ENCODE measurements at places on chromosomes 1 and 21. TPM values are rescaled to one million over a fixed set of nuclear protein-coding genes. Genes with fewer than 3 reads are reported as not detected.

DNA sequence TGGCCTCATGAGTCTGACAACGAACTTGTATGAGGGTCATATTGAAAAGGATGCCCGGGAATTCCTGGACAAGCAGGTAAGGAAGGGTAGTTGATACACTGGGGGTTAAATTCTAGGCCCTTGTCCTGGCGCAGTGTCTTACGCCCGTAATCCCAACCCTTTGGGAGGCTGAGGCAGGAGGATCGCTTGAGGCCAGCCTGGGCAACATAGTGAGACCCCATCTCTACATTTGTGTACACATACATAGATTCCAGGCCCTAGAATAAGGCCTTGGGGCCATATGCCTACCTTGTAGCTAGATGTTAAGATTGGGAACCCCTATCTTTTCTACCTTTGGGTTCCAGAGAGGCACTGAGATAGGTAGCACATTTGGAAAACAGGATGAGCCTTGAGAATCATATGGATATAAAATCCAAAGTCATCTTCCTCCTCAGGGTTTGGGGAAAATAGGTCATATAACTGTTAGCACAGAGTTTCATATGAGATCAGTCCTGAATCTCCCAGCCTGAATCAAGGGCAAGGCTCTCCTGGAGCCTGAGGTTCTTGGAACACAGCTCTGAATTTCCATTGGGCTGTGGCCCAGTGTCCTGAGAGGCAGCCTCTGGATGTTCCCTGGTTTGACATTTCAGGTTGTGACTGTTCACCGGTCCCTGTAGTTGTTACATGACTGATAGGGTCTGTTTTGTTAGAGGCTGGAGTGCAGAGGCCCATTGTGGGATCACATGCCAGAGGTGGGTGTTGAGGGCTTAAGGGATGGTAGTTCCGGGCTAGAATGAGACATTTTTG lies 104.4 kb downstream of the PIK3R3 start:
- H3K36me3 ChIP-seq: peaks cover 71% of the 10 kb centered on the region
- no peaks in the 10 kb centered on the region for H3K4me1 ChIP-seq
- H3K4me3 ChIP-seq: no peak overlapping the region
- no peaks in the 10 kb centered on the region for H3K27me3 ChIP-seq

DNA sequence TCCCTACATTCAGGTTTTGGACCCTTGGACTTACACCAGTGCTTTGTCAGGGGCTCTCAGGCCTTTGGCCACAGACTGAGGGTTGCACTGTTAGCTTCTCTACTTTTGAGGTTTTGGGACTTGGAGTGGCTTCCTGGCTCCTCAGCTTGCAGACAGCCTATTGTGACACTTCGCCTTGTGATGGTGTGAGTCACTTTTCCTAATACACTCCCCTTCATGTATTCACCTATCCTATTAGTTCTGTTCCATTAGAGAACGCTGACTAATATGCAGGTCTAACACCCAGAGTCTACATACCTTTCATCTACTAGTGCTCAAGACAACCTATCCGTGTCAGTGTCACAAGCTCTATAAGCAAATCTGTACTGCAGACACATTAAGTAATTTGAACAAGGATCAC lies 605.3 kb downstream of the KCNT2 start:
- no peaks in the 10 kb centered on the region for H3K36me3 ChIP-seq
- H3K27ac ChIP-seq: no peak overlapping the region
- no peaks in the 10 kb centered on the region for H3K27me3 ChIP-seq
- H3K4me1 ChIP-seq: no peaks in the 10 kb centered on the region
- H3K4me3 ChIP-seq: no peak overlapping the region
- no peak for DNase-seq

GRCh38 chr1:206575165-206575893 lies 36.9 kb downstream of the EIF2D start:
- peaks cover 6% of the 10 kb centered on the region for H3K4me1 ChIP-seq
- H3K36me3 ChIP-seq: no peaks in the 10 kb centered on the region
- no peaks in the 10 kb centered on the region for H3K27me3 ChIP-seq
- peak; percentile 31 for DNase-seq

- no peak overlapping the region for H3K4me3 ChIP-seq
- H3K27me3 ChIP-seq: no peaks in the 10 kb centered on the region
- H3K36me3 ChIP-seq: no peaks in the 10 kb centered on the region
- DNase-seq: no peak
- no peaks in the 10 kb centered on the region for H3K4me1 ChIP-seq
- no peak overlapping the region for H3K27ac ChIP-seq
Observed at GRCh38 chr1:2914702-2915101, 106.6 kb upstream of the ACTRT2 start.

RXFP4 gene
- total RNA-seq: not detected

- DNase-seq: no peak
- no peak overlapping the region for H3K4me3 ChIP-seq
- H3K36me3 ChIP-seq: no peaks in the 10 kb centered on the region
- no peaks in the 10 kb centered on the region for H3K27me3 ChIP-seq
- H3K27ac ChIP-seq: no peak overlapping the region
Observed at GRCh38 chr1:163770265-163770664, 448.5 kb downstream of the NUF2 start.

- H3K4me3 ChIP-seq: no peak overlapping the region
- peaks cover 31% of the 10 kb centered on the region for H3K4me1 ChIP-seq
- H3K36me3 ChIP-seq: peaks cover 10% of the 10 kb centered on the region
- no peaks in the 10 kb centered on the region for H3K27me3 ChIP-seq
Observed at GRCh38 chr1:10057796-10058195, 25.0 kb downstream of the UBE4B start.

- H3K4me3 ChIP-seq: no peak overlapping the region
- H3K36me3 ChIP-seq: no peaks in the 10 kb centered on the region
- H3K4me1 ChIP-seq: no peaks in the 10 kb centered on the region
- DNase-seq: no peak
Observed at GRCh38 chr1:239884796-239885195, 206.9 kb upstream of the FMN2 start.

- DNase-seq: no peak
- H3K4me3 ChIP-seq: no peak overlapping the region
- no peaks in the 10 kb centered on the region for H3K4me1 ChIP-seq
- H3K27me3 ChIP-seq: no peaks in the 10 kb centered on the region
Observed at GRCh38 chr1:116772648-116773045, 18.4 kb downstream of the CD2 start.

DNA sequence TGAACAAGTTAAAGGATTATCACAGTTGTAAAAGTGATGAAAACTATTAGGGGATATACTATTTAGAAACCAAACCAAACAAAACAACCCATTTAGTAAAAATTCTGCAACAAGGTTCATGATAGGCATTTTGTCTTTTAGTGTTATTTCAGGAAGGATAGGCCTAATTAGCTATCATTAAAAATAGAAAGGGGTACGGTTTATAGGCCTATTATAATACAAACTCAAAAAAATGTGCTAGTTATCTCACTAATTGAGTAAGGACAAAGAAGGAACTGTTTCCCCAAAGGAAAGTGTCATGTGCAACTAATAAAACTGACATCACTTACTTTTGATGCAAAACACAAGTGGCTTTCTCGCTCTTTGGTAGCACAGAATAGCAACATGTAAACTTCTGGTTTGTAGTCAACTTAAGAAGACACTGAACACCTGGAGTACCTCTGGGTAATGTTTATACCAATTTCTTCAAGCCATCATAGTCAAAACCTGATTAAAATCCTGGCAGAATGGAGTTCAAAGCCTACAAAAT lies 28.5 kb downstream of the SLC16A1 start:
- H3K27me3 ChIP-seq: no peaks in the 10 kb centered on the region
- DNase-seq: no peak
- no peak overlapping the region for H3K4me3 ChIP-seq
- peaks cover 38% of the 10 kb centered on the region for H3K36me3 ChIP-seq
- no peaks in the 10 kb centered on the region for H3K4me1 ChIP-seq

DNA sequence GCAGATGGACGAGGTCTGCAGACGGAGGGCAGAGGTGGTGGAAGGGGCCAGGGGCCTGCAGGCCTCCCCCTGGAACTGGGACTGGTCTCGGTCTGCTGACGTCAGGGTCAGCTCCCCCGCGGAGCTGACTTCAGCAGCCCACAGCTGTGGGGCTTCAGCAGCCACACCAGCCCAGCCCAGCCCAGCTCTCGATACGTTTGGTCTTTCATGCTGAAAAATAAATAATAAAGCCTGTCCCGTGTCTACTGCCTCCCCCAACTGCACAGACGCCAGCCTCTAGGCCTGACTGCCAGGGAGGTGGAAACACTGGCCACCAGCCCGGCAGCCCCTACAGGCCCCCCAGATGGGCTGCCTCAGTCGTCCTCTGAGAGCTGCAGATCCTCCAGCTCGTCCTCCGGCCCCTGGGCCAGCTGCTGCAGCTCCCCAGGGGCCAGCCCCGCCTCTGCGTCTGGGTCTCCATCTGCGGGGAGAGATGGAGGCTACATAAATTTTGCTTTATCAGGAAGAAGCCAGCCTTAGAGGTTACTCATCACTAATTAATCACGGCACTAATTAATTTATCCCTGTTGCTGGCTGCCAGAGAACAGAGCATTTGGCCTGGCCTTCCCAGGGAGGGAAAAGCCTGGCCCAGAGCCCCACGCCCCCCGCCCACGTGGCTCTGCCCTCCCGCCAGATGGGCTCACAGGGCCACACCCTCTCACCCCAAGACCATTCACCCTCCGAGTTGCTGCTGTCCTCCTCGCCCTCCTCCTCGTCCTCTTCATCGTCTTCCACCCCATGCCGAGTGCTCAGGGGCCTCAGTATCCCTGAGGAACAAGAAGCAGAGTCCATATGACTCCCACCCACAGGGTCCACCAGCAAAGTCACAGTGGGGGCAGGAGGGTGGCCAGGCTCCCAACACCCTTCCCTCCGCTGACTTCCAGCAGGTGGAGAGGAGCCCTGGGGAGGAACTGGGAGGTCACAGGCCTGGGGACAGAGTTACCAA lies 14.4 kb downstream of the NOC2L start:
- peaks cover 48% of the 10 kb centered on the region for H3K4me1 ChIP-seq
- H3K4me3 ChIP-seq: no peak overlapping the region
- no peak overlapping the region for H3K27ac ChIP-seq
- peaks cover 91% of the 10 kb centered on the region for H3K36me3 ChIP-seq
- H3K27me3 ChIP-seq: no peaks in the 10 kb centered on the region

NHLH2 gene
- total RNA-seq: not detected

GRCh38 chr1:158992787-158993312 lies 16.9 kb upstream of the IFI16 start:
- no peaks in the 10 kb centered on the region for H3K4me1 ChIP-seq
- peaks cover 4% of the 10 kb centered on the region for H3K27me3 ChIP-seq
- no peak overlapping the region for H3K27ac ChIP-seq
- no peak for DNase-seq
- H3K36me3 ChIP-seq: no peaks in the 10 kb centered on the region

DNA sequence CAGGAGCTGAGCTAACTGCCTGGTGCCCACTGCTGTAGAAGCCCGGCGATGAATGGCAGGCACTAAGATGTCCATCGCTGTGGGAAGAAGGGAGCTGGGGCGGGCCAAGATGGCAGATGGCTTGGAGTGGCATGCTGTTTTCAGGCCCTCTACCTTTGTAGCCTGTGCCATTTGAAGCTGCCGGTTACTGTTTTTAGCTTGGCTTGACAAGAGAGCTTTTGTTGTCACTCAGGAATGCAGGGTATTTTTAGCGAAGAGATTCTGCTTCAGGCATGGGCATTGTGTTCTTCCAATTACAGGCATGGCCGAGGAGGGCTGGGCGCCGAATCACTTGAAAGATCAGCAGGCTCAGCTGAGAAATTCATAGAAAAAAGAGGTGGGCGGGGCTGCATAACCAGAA lies 348.7 kb downstream of the RPS6KC1 start:
- no peak for DNase-seq
- H3K27me3 ChIP-seq: no peaks in the 10 kb centered on the region
- H3K4me3 ChIP-seq: no peak overlapping the region
- no peaks in the 10 kb centered on the region for H3K36me3 ChIP-seq

AADACL3 gene
- not detected for total RNA-seq

TSPAN1 gene
- total RNA-seq: not detected

GRCh38 chr1:234602334-234603220 lies 7.4 kb downstream of the IRF2BP2 start:
- no peak overlapping the region for H3K4me3 ChIP-seq
- H3K36me3 ChIP-seq: peaks cover 55% of the 10 kb centered on the region
- DNase-seq: peak; percentile 77

DNA sequence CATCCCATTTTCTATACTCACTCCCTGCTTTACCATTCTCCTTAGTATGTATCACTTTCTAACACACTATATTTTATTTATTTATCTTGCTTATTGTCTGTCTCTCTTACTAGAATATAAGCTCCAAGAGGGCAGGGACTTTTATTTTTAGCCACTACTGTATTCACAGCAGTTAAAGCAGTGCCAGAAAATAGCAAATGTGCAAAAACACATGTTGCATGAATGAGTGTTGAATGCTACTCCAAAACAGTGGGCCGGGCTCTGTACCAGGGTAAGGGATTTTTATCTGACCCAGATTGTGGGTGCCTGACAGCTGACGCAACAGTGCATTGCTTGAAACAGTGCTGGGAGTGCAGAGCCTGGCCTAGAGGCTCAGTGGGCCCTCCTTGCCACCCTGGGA lies 24.7 kb downstream of the COL16A1 start:
- no peak overlapping the region for H3K27ac ChIP-seq
- 0 out of 2 replicates have a peak, but pooled peaks cover 3% of the 10 kb centered on the region for H3K4me1 ChIP-seq
- H3K27me3 ChIP-seq: no peaks in the 10 kb centered on the region
- no peak for DNase-seq

GRCh38 chr1:109782514-109782913 lies 18.8 kb upstream of the EPS8L3 start:
- no peaks in the 10 kb centered on the region for H3K36me3 ChIP-seq
- no peak overlapping the region for H3K27ac ChIP-seq
- DNase-seq: no peak
- no peaks in the 10 kb centered on the region for H3K27me3 ChIP-seq
- H3K4me1 ChIP-seq: peaks cover 39% of the 10 kb centered on the region
- no peak overlapping the region for H3K4me3 ChIP-seq

RPTN gene
- not detected for total RNA-seq

- no peaks in the 10 kb centered on the region for H3K4me1 ChIP-seq
- peaks cover 9% of the 10 kb centered on the region for H3K27me3 ChIP-seq
- H3K27ac ChIP-seq: no peak overlapping the region
Observed at GRCh38 chr1:160745551-160745950, 6.5 kb downstream of the SLAMF7 start.

- peak overlapping the region; percentile 79 for H3K27ac ChIP-seq
- peaks cover 53% of the 10 kb centered on the region for H3K36me3 ChIP-seq
- H3K27me3 ChIP-seq: no peaks in the 10 kb centered on the region
- DNase-seq: peak; percentile 56
- peak overlapping the region; percentile 75 for H3K4me3 ChIP-seq
Observed at GRCh38 chr1:110339407-110340206, 430 bp downstream of the RBM15 start.

MOB3C gene
- 5.0 TPM for total RNA-seq

SPATA45 gene
- not detected for total RNA-seq

COG2 gene
- total RNA-seq: 26.7 TPM

- H3K4me1 ChIP-seq: peaks cover 12% of the 10 kb centered on the region
- peak overlapping the region; percentile 62 for H3K4me3 ChIP-seq
- peak overlapping the region; percentile 79 for H3K27ac ChIP-seq
- DNase-seq: peak; percentile 73
- H3K36me3 ChIP-seq: no peaks in the 10 kb centered on the region
Observed at GRCh38 chr1:58545591-58546519, 671 bp downstream of the OMA1 start.

CRYBG2 gene
- not detected for total RNA-seq

DNA sequence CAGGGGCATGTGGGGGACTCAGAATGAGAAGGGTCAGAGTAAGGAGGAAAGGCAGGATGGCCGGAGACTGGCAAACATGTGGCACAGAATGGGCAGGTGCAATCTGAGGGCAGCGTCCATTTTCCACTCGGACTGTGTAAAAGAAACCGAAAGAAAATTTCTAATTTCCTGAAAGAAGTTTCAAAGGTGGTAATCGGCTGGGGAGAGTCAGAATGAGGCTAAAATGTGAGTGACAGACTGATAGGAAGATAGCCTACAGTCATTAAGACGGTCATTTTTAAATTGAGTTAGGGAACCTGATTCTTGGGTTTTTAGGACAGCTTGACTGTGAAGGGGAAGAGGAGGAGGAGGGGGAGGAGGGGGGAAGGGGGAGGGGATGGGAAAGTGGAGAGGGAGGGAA lies 23.6 kb downstream of the COA6 start:
- H3K36me3 ChIP-seq: peaks cover 6% of the 10 kb centered on the region
- H3K4me3 ChIP-seq: no peak overlapping the region
- no peak overlapping the region for H3K27ac ChIP-seq
- no peak for DNase-seq
- H3K4me1 ChIP-seq: no peaks in the 10 kb centered on the region
- no peaks in the 10 kb centered on the region for H3K27me3 ChIP-seq
